ENCODE measurements at places on chromosomes 5 and 9.
A peak's percentile ranks its signal among the peaks of the same experiment; 100 is the strongest.

- peaks cover 18% of the 10 kb centered on the region for H3K27me3 ChIP-seq
- no peak overlapping the region for H3K4me3 ChIP-seq
- no peak overlapping the region for H3K27ac ChIP-seq
- no peaks in the 10 kb centered on the region for H3K4me1 ChIP-seq
- H3K36me3 ChIP-seq = no peaks in the 10 kb centered on the region
Observed at GRCh38 chr5:83523929-83524328, 52.4 kb downstream of the VCAN start.

GRCh38 chr5:112384523-112384922 is 34.6 kb downstream of the EPB41L4A start:
- no peaks in the 10 kb centered on the region for H3K36me3 ChIP-seq
- H3K4me3 ChIP-seq = no peak overlapping the region
- H3K4me1 ChIP-seq = no peaks in the 10 kb centered on the region
- no peak overlapping the region for H3K27ac ChIP-seq
- DNase-seq = no peak

DNA sequence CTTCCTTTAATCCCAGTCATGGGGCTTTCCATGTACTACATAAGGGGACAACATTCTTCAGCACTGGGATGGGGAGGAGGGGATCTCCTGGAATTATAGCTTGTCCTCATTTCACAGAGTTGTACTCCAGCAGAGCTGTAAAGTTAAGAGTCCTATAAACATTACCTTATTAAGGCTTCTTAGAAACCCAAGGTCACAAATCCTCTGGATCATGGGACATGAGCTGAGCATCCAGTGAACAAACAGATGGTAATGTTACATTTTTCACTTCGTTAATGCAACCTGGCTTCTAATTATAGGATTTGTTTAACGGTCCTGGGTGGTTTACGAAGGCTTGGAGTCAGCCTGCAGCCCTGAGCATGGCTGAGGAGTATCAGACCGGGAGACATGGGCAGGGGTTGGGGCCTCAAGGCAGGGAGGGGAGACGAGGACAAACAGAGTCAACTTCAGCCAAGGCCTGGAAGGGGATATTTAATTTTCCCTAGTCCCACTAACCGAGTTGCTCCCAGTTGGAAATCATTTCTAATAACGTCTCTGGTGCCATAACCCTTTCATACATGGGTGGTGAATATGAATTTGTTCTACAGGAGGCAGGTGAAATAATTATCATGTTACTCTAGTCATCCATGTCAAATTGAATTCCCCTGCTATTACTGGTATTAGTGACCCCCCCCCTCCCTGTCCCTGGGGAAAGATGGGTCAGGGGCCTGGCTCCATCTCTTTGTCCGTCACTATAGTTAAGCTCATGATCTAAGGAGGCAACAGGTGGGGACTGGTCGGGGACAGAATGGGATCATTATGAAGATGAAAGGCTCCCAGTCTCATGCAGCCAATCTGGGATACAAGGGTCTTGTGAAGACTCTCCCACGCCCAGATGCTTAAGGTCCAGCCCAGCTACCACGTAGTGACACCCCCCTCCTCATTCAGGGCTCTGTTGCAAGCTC is 10.7 kb upstream of the IL17B start:
- peaks cover 12% of the 10 kb centered on the region for H3K27me3 ChIP-seq
- H3K27ac ChIP-seq = no peak overlapping the region
- peaks cover 3% of the 10 kb centered on the region for H3K4me1 ChIP-seq
- no peak for DNase-seq

- no peak overlapping the region for H3K27ac ChIP-seq
- H3K4me1 ChIP-seq = no peaks in the 10 kb centered on the region
- H3K27me3 ChIP-seq = no peaks in the 10 kb centered on the region
- no peaks in the 10 kb centered on the region for H3K36me3 ChIP-seq
- no peak for DNase-seq
Observed at GRCh38 chr5:126117044-126117443, 306.2 kb upstream of the GRAMD2B start.

DNA sequence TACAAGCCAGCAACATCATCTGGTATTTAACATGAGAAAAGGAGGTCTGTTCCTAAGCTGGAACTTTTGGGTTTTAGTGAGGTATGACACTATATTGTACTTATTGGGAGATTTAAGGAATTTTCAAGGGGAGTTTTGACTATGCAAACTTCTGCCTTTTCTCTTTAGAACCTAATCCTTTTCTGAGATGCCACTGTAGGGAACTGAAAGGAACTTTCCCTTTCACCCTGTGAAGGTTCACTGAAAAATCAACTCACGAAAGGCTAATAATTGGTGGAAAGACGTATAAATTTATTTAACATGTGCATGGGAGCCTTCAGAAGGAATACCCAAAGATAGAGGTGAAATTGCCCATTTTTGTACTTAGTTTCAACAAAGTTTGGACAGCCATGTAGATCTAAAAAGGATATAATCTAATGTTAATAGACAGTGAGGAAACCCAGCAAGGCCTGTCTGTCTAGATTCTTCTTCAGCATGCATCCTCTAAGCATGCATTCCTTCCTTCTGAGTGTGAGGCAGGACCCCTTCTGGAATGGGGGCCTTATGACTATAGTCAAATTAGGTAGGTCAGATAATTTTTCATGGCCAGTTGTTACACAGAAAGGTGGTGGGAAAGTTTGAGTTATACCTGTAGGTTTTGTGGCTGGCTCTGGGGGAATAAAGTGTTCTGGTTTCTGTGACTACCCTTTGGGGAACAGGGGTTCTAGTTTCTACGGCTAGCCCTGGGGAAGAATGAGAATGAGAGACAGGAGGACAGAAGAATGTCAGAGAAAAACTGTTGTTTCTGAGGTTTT is 200.3 kb downstream of the C9orf152 start:
- no peak overlapping the region for H3K4me3 ChIP-seq
- H3K4me1 ChIP-seq = peaks cover 5% of the 10 kb centered on the region
- H3K36me3 ChIP-seq = no peaks in the 10 kb centered on the region
- H3K27me3 ChIP-seq = peaks cover 5% of the 10 kb centered on the region

GRCh38 chr9:136095070-136096058 is at the start of gene NACC2:
Gene NACC2, minus strand, starts transcription at chr9:136095289. Its CDS starts 44,768 bp downstream, at chr9:136050521.
- no peaks in the 10 kb centered on the region for H3K36me3 ChIP-seq
- H3K27me3 ChIP-seq = no peaks in the 10 kb centered on the region
- peaks cover 11% of the 10 kb centered on the region for H3K4me1 ChIP-seq
- peak within 1 kb of the TSS; percentile 63 for H3K4me3 ChIP-seq
- DNase-seq = no peak

Data from activated CD8-positive, alpha-beta memory T cell treated with anti-CD3 and anti-CD28 coated beads, Interleukin-2, amount 10 ng/mL, durations not matched to agents 7 days and 5 days (primary cell).